ENCODE measurements at places on chromosomes 3 and 15.

GRCh38 chr15:32718821-32719716 lies 1.3 kb downstream of the GREM1 start:
- no peak for DNase-seq

DNA sequence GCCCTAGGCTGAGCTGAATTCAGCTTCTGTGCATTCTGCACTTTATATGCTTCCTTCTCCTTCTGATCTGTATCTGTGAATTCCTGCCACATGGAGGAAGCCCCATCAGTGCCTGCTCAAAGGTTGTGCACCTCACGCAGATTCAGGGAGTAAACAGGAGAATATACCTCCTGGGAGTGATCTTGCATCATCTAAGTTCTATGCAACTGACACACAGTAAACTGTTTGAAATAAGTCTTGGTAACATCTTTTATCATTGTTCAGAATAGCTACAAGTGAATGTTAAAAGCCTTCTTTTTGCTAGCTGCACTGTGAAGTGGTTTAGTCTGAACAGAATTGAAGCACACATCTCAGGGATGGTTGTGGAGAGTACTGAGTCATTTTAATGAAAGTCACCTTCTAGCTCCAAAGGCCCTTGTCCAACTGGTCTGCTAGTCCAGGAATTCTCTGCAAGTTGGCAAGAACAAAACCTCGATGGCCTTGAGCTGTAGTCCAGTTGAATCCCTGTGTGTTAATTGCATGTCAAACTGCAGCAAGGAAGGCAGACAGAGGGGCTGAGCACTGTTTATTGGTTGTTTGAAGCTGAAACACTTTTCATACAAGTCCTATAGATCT lies 215.0 kb downstream of the WNT5A start:
- no peak for DNase-seq

GRCh38 chr15:66480267-66480666 lies 17.3 kb downstream of the SNAPC5 start:
- no peak for DNase-seq

GRCh38 chr3:127291611-127292010 lies 3.8 kb upstream of the PRR20G start:
- DNase-seq: no peak

DNA sequence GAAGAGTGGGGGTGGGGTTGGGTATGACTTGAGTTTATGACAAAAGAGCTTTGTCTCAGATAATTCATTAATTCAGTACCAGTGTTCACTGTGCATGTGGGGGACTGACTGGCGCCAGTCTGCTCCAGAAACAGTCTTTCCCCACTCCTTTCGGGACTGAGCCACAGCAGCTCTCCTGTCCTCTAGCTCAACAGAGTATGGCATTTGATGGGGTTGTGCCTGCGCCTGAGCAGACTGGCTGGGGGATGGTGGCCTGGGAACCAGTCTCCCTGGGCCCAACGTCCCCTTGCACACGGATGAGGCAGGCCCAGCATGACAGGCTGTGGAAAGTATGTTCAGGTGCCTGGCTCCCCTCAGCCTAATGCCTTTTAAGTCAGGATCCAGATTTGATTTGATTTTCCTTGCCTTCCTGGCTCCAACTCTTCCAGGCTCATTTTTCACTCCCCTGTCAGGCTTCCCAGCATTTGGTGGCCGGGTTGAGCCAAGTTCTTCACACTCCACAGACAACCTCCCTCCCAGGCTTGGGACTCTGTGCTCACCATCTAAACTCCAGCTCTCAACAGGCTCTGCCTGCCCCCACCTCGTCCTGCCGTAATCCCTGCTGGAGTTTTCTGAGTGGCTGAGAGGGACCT lies 105.0 kb downstream of the MYLK start:
- no peak for DNase-seq

DNA sequence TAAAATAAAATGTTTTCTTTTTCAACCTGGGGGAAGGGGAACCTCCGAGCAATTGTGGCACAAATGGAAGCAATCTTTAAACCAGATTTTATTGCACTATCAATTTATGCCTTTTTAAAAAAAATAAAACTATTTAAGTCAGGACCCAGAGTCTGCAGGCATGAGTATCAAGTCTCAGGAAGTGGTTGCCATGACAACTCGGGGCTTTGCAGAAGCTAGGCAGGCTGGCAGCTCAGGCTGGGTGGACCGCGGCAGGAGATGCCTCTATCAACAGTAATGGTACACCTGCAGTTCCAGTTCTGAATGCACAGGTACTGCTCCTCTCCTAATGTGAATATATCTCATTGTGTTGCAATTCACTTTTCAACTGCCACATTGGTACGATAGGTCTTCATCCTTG lies 447.7 kb downstream of the GABRG3 start:
- DNase-seq: no peak

GRCh38 chr3:132650153-132650552 lies 9.5 kb downstream of the ACAD11 start:
- no peak for DNase-seq

DNA sequence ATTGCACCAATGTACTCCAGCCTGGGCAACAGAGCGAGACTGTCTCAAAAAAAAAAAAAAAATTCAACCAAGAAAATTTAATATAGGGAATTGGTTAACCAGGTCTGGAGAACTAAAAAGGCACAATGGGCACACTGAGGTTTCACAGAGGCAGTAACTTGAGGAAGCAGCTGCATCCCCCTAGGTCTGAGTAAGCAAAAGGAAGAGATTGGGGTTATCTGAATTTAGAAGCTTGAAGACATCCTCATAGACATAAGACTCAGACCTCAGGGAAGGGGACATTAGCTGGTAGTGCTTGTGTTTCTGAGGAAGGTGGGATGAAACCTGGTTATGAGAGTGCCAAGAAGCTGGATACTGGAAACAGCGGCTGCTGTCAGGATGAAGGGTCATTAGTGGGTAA lies 50.1 kb upstream of the LEKR1 start:
- DNase-seq: no peak

GRCh38 chr3:139620438-139620837 lies 57.3 kb downstream of the NMNAT3 start:
- DNase-seq: no peak

DNA sequence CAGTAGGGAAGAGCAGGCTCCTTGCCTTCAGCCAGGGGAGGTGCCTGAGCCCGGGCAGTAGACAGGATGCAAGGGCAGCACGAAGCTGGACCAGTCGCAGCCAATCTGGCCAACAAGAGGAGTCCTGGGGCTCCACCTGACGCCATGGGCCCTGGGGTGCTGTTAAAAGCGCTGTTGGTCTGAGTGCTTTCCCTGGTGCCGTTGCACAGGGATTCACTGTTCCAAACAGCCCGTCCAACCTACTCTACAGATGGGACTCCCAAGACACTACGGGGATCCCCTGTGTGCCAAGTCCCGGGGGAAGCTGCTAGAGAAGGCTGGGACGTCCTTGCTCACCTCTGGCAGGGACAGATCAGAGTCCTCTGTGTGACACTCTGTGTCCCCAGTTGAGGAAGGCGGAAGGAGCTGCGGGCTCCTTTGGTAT lies 632 bp downstream of the CTSH start:
- no peak for DNase-seq

DNA sequence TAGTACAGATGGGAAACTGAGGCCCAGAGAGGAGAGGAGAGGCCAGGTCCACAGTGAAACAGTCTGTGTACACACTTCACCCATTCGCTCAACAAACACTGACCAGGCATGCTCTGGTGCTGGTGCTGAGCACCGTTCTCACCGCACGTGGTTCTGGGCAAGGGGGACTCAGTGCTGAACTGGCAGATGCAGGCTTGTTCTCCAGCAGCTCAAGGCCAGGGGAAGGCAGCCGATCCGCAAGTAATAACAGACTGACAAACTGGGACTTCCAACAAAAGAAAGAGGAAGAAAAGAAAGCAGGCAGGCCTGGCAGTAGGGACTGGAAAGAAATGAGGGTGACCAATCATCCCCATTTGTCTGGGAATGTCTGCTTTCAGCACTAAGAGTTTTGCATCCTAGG lies 25.6 kb upstream of the LINGO1 start:
- DNase-seq: no peak

GRCh38 chr3:22959593-22959992 lies 243.5 kb upstream of the UBE2E2 start:
- DNase-seq: no peak

GRCh38 chr3:140586311-140586710 lies 91.6 kb upstream of the TRIM42 start:
- no peak for DNase-seq

- DNase-seq: no peak
Measured at GRCh38 chr3:161253711-161254110, 32.6 kb downstream of the NMD3 start.

GRCh38 chr15:46703871-46704637 lies 1013.3 kb upstream of the SEMA6D start:
- no peak for DNase-seq

DNA sequence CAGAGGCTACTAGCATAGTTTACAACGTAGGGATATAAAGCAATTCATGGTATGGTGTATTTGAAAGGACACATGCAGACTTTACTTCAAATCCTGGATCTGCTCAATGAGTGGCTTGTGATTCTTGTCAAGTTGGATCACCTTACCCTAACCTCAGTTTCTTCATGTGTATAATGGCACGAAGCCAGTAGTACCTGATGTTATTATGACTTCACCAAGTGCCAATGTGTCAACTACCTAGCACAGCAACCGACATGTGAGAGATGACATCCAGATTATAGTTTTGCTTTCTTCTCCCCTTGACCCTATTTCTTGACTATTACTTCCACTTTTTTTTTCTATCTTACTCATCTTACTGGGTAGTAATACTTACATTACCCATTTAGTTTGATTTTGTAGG lies 304.5 kb downstream of the RBMS3 start:
- DNase-seq: no peak

GRCh38 chr3:97979610-97980009 lies 7.4 kb upstream of the RIOX2 start:
- no peak for DNase-seq

DNA sequence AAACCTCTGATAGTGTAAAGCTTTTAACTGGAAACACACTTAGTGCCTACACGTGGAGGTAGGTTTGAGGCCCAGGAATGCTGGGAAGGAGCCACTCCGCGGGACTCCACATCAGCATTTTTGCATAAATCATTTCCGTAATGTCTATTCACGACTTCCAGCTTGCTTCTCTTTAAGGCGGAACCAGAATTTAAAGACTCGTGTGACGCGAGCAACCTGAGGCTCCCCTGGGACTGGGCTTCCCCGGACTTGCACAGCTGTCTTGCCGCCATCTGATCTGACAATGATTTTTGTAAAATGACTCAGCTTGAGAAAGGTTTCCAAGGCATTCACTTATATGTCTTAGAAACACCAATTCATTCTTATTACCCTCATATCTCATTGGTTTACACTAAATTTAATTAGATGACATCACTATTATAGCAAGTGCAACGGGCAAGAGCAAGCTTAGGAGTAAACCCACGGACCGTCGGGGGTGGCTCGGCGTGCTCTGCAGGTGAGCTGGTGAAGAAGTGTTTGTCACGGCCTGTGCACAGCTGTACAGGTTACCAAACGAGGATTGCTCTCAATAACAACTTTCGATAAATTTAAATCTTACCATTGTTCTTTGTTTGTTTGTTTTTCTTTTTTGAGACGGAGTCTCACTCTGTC lies 95.2 kb downstream of the CHSY1 start:
- DNase-seq: no peak

- no peak for DNase-seq
Measured at GRCh38 chr15:60386615-60387014, 11.2 kb downstream of the ANXA2 start.

DNA sequence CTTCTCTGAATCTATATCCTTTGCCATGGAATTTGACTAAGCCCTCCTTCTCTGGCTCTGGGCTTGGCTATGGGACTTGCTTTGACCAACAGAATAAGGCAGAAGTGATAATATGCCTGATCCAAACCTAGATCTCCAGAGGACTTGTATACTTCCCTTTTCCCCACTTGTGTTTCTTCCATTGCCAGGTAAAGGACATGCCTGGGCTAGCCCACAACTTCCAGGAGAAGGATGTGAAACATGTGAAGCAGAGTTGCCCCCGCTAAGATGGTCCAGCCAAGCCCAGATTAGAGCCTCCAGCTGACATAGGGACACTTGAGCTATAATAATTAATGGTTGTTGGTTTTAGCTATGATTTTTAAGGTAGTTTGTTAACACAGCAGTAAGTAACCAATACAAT lies 55.1 kb downstream of the FOXB1 start:
- DNase-seq: no peak

DNA sequence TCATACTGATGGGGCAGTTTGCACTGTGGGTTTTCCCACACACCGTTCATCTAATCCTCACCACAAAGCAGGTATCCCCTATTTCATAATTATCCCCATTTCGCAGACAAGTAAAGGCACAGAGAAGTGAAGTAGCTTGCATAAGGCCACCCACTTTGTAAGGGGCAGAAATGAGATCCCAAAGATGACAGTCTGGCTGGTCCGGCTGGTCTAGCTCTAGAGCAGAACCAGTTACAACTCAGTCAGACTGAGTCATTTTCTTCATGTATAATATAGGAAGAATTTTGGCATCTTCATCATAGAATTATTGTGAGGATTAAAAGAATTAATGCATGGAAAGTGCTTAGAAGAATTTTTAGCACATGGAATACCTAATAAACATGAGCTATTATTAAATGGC lies 10.6 kb downstream of the RBP1 start:
- DNase-seq: no peak

DNA sequence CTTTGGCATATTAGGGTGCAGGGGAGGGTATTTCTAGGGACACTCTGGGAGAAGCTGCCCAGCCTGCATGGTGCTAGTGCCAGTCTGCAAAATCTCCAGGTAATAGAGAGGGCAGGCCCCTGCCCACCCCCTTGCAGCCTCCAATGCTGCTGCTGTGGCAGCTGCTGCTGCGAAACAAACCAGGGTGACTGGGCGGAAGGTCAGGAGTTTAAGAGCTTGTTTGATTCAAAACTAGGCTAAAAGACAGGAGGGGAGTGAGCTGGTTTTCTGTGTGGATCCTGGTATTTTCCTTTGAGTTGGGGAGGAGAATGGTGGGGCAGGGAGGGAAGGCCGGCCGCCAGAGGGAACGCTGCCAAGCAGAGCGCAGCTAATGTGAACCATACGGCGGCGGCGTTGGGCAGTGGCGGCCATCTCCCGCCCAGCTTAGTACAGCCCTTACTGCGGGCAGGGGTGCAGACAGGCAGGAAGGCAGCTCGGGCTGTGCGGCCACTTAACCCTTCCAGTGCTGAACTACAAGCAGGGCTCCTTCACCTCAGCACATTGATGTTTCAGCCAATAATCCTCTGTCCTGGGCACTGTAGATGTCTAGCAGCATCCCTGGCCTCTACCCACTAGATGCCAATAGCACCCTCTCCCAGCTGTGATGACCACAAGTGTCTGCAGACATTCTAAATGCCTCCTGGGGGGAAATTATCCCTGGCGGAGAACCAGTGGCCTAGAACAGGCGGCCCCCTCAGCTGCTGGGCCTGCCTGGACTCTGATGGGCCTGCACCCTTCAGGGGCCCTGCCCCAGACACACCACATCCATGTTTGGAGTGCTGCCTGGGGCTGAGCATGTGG lies 125.7 kb downstream of the EEFSEC start:
- DNase-seq: no peak

- DNase-seq: no peak
Measured at GRCh38 chr3:58012302-58012701, 4.1 kb downstream of the FLNB start.
